ENCODE measurements at places on chromosomes 1 and 21.

DNA sequence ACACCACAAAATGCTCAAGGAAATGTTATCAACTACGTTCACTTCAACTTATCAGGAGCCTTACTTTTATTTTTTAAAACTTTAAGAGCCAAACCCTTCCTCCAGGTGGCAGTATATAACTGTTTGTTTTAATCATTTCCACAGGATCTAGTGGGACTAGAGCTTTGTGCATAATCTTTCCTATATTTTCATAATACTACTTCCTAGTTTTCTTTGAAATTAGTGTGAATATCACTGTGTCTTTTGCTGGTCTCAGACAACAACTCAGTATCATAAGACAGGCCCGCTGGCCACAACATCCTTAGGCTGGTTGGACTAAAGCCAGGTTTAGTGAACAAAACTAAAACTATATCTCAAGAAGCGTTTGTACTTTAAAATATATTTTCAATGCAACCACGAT is 145.5 kb downstream of the TIAM1 start:
- no peak overlapping the region for H3K27ac ChIP-seq
- H3K4me3 ChIP-seq, result no peak overlapping the region
- DNase-seq, result no peak
- H3K27me3 ChIP-seq, result no peaks in the 10 kb centered on the region
- H3K4me1 ChIP-seq, result no peaks in the 10 kb centered on the region

GRCh38 chr1:84613026-84613425 is 38.8 kb upstream of the CTBS start:
- no peak for DNase-seq
- no peak overlapping the region for H3K4me3 ChIP-seq
- no peaks in the 10 kb centered on the region for H3K36me3 ChIP-seq
- peak overlapping the region; percentile 8 for H3K27ac ChIP-seq
- H3K27me3 ChIP-seq, result no peaks in the 10 kb centered on the region
- no peaks in the 10 kb centered on the region for H3K4me1 ChIP-seq

- no peak overlapping the region for H3K27ac ChIP-seq
- no peak overlapping the region for H3K4me3 ChIP-seq
- no peak for DNase-seq
- H3K27me3 ChIP-seq, result no peaks in the 10 kb centered on the region
Measured at GRCh38 chr1:3473381-3473844, 18.9 kb downstream of the ARHGEF16 start.

DNA sequence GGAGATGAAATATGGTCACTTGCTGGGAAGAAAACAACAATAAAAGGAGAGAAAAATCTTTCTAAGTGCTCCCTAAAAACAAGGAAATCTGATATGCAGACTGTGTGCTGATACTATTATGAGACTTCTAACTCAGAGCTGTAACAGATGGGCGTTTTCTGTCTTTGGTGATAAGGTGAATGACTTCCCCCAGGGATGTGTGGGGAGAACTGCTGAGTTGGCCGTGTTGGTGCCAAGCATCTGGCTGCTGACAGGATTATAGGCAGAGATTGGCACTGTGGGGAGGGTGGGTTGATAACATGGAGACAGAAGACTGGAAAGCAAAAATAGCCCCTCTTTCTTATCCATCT is 438.5 kb upstream of the PLXNA2 start:
- no peak overlapping the region for H3K27ac ChIP-seq
- H3K27me3 ChIP-seq, result no peaks in the 10 kb centered on the region
- DNase-seq, result no peak
- no peak overlapping the region for H3K4me3 ChIP-seq

- no peak overlapping the region for H3K27ac ChIP-seq
- H3K27me3 ChIP-seq, result no peaks in the 10 kb centered on the region
- no peak overlapping the region for H3K4me3 ChIP-seq
- H3K4me1 ChIP-seq, result no peaks in the 10 kb centered on the region
- no peaks in the 10 kb centered on the region for H3K36me3 ChIP-seq
- no peak for DNase-seq
Measured at GRCh38 chr1:56389813-56390212, 189.6 kb downstream of the PLPP3 start.

DNA sequence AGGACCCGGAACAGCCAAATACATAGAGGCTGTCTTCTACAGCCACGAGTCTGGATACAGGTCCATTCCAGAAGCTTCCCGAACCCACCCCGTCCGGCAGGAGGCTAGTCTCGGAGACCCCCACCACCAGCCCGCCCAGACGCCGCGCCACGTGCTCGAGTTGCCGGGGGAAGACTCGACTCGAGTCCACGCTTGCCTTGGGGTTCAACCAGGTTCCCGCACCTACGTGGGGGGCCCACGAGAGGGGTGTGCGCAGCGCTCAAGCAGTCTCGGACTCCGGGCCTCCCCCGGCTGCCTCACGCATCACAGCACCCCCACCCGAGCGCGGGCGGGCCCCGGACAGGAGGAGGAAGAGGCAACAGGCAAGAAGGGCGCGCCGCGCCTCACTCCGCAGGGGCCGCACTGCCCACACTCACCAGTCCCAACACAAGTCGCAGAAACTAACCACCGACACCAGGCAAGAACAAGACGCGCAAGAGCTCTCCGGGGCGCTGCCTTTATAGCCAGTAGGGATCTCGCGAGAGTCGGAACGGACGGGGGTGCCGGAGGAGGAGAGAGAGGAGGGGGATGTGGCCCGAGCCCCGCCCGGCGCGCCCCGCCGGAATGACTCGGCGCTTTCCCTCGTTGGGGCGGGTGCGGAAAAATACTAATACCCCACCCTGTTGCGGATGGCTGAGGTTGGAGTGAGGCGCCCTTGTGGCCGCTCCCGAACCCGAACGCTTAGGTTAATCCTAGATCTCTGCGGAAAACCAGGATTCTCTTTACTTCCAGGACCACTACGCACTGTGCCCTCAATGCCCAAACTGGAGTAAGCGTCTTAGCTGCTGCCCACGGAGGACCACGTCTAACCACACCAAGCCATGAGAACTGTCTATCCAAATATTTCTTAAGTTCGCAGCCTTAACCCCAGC is at the start of gene PRDX1:
PRDX1 (minus strand) TSS at position 472 of the 911 bp plus-strand sequence. CDS start 2,841 bp downstream, outside the sequence.
- H3K36me3 ChIP-seq, result peaks cover 17% of the 10 kb centered on the region
- DNase-seq, result peak; percentile 92
- H3K4me3 ChIP-seq, result peak within 1 kb of the TSS; percentile 94
- H3K27me3 ChIP-seq, result no peaks in the 10 kb centered on the region

DNA sequence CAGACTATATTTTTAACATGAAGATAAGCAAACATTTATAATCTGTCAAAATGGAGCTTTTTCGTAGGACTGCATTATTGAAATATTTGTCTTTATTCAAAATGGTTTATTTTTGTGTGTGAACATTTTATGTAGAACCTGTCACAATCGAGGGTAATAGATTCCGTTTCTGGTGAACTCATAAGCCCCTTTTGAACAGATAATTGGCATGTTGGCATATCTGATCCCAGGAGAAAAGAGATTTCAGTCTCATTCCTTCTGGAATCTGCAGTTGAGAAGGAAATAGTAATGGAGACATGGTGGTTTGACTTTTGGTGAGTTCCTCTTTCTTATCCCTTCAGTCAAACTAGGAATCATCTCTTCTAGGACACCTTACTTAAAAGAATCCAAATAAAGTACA is 427.9 kb upstream of the B3GALT2 start:
- H3K4me3 ChIP-seq, result no peak overlapping the region
- H3K36me3 ChIP-seq, result no peaks in the 10 kb centered on the region
- no peaks in the 10 kb centered on the region for H3K4me1 ChIP-seq
- no peak overlapping the region for H3K27ac ChIP-seq
- no peaks in the 10 kb centered on the region for H3K27me3 ChIP-seq
- no peak for DNase-seq

DNA sequence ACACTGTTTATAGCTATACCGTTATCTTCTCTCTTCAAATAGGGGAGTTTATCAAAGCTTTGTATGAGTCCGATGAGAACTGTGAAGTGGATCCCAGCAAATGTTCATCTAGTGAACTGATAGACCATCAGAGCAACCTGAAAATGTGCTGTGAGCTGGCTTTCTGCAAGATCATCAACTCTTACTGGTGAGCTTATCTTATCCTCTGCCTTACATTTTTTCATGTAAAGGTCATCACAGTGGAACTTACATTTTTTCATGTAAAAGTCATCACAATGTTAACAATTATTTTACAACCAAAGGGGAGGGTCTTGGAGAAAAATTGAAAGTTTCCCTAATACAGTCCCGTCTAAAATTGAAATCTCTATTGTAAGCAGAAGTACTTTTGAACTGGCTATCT is 45.2 kb downstream of the CLEC20A start:
- H3K27ac ChIP-seq, result no peak overlapping the region
- H3K36me3 ChIP-seq, result no peaks in the 10 kb centered on the region
- no peak for DNase-seq
- no peaks in the 10 kb centered on the region for H3K27me3 ChIP-seq
- no peak overlapping the region for H3K4me3 ChIP-seq
- H3K4me1 ChIP-seq, result no peaks in the 10 kb centered on the region

GRCh38 chr1:39165049-39165448 is 39.4 kb upstream of the MACF1 start:
- no peaks in the 10 kb centered on the region for H3K36me3 ChIP-seq
- DNase-seq, result no peak
- no peak overlapping the region for H3K27ac ChIP-seq

GRCh38 chr1:178821134-178821866 is 49.6 kb downstream of the ANGPTL1 start:
- H3K4me3 ChIP-seq, result no peak overlapping the region
- no peaks in the 10 kb centered on the region for H3K4me1 ChIP-seq
- no peak overlapping the region for H3K27ac ChIP-seq
- DNase-seq, result no peak
- peaks cover 6% of the 10 kb centered on the region for H3K36me3 ChIP-seq

DNA sequence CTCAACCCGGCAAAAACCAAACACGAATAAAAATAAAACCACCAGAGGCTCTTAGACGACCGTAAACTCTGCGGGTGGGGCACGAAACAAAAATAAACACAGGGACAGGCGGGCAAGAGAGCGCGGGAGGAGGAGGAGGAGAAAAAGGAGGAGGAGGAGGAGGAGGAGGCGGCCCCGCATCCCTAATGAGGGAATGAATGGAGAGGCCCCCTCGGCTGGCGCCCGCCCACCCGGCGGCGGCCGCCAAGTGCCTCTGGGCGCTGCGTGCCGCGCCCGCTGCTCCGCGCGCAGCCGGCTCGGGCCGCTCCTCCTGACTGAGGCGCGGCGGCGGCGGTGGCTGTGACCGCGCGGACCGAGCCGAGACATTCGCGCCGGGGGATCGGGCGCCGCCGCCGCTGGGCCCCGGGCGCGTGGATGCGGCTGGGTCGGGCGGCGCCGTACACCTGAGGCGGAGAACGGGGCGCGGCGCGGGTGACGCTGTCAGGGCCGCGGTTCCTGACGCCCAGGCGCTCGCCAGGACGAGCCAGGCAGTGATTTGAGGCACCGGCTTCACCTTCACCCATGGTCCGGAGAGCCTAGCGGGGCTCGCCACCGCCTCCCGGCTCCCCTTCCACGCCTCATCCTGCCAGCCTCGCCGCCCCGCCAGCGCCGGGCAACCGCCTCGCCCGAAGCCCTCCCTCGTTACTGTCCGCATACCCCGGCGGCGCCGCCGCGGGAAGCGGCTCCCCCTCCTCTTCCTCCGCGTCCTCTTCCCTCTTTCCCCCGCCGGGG is at the start of gene MARK1:
MARK1 (plus strand) TSS at position 229 of the 771 bp plus-strand sequence. CDS start 687 bp downstream, outside the sequence.
- H3K4me1 ChIP-seq, result no peaks in the 10 kb centered on the region
- no peak within 1 kb of the TSS for H3K27ac ChIP-seq
- H3K36me3 ChIP-seq, result no peaks in the 10 kb centered on the region
- DNase-seq, result no peak
- H3K27me3 ChIP-seq, result peaks cover 18% of the 10 kb centered on the region
- H3K4me3 ChIP-seq, result peak within 1 kb of the TSS; percentile 29

GRCh38 chr1:61121631-61122030 is 39.3 kb downstream of the NFIA start:
- H3K4me1 ChIP-seq, result no peaks in the 10 kb centered on the region
- H3K36me3 ChIP-seq, result no peaks in the 10 kb centered on the region
- no peak overlapping the region for H3K4me3 ChIP-seq
- DNase-seq, result no peak

DNA sequence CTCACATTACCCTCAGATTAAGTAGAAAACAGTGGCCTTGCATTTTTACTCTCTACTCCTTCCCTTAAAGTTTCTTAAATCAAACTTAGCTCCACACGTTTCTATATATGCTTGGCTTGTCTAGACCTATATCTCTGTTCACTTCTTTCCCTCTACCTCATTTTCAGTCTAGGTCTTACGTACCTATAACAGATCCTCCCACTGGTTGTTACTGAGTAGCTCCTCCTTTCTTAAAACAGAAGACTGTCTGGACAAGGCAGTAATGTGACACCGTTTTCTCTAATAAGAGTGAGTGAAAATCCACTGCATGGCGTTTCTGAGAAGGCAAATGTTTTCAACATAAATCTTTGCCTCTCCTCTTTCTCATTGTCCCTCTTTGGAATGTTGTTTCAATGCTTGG is 211.7 kb upstream of the POGK start:
- H3K27ac ChIP-seq, result no peak overlapping the region
- no peaks in the 10 kb centered on the region for H3K36me3 ChIP-seq
- H3K27me3 ChIP-seq, result no peaks in the 10 kb centered on the region
- H3K4me3 ChIP-seq, result no peak overlapping the region

DNA sequence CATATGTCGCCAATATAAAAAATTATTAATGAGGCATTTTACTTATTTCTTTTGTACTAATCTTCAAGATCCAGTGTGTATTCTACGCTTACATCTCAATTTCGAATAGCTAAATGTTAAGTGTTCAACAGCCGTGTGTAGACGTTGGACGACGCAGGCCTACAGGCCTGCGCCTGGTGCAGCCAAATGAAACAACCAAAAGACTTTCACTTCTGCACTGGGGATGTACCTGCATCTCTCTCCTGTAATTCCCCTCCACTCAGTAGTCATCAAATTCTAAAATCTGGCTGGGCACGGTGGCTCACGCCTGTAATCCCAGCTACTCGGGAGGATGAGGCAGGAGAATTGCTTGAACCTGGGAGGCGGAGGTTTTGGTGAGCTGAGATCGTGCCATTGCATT is 76.8 kb upstream of the HNRNPU start:
- H3K4me1 ChIP-seq, result no peaks in the 10 kb centered on the region
- no peak for DNase-seq
- no peaks in the 10 kb centered on the region for H3K27me3 ChIP-seq
- no peak overlapping the region for H3K4me3 ChIP-seq
- no peak overlapping the region for H3K27ac ChIP-seq

DNA sequence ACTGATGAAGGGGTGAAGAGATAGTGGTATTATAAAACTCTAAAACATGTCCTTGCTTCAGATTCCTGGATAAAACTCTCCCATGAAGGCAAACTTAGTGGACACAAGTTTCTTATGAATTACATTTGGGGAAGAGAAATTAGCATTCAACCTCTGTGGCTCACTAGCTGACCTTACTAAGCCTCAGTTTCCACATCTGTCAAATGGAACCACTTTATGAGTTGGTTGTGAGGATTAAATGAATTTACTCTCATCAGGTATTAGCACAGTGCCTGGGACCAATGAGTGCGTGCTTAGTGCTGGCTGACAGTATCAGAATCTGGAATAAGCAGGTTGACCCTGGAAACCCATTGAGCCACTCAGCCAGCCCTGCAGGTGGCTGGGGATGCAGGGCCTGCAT is 2.6 kb downstream of the CACNA1S start:
- H3K36me3 ChIP-seq, result no peaks in the 10 kb centered on the region
- DNase-seq, result no peak
- no peaks in the 10 kb centered on the region for H3K4me1 ChIP-seq
- H3K27ac ChIP-seq, result no peak overlapping the region
